Activated T-helper 1 cell treated with anti-CD3 and anti-CD28 coated beads, Interleukin-2, amount 50 U/mL, for 16 hours (primary cell): ENCODE measurements at places on chromosomes 7 and 10.

GRCh38 chr7:156376317-156376716 is 264.3 kb upstream of the RNF32 start:
- no peak for DNase-seq

DNA sequence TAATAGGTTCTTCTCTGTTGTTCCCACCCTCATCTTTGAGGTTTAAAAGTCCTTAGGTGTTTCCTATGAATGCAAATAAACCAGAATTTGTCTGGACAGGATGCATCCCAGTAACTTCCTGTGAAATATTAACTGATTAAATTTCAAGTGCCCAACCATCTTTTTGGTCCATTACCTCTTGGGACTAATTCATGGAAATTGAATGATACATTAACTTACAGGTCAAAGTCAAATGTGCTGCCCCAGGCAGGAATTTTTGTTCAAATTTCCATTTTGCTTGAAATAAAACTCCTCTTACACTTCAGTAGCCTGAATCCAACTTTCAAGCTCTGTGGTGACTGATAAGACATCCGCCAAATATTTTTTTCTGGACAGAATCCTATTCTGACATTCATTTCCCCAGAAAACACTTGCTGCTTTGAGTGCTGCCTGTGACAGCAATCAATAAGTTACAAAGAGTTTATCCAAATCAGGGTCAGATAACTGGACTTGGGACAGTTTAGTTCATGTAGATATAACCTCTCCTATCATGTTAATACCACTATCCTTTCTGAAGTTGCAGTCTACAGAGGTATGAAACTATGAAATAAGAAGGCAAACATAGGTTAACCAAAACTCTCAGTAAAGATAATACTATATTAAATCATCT is 383.5 kb downstream of the POM121L12 start:
- no peak for DNase-seq

DNA sequence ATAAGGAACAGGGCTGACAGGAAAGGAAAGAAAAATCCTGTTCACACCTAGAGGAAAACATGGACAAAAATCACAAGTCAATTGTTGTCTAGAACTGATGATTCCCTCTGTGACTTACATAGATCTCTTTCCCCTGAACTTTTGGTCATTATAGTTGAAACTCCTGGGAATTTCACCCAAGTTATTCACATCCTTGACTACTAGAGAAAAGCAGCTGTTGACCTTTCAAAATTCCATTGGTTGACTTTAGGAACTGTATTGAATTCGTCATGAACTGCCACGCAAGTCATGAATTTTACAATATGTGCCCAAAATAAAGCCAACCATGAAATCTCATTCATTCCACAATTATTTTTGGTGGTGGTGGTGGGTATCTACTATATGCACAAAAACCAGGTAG is 104.3 kb downstream of the UBE2H start:
- DNase-seq, result no peak

GRCh38 chr10:132471484-132471883 is 66.1 kb upstream of the INPP5A start:
- DNase-seq, result no peak

- no peak for DNase-seq
Observed at GRCh38 chr7:96495751-96496216, 173.9 kb upstream of the SLC25A13 start.

- DNase-seq, result no peak
Observed at GRCh38 chr7:75830978-75831377, 17.4 kb upstream of the CCL24 start.

GRCh38 chr10:37436357-37436756 is 311.0 kb downstream of the ANKRD30A start:
- no peak for DNase-seq

GRCh38 chr7:73669858-73670385 is 2.3 kb downstream of the VPS37D start:
- DNase-seq, result no peak

DNA sequence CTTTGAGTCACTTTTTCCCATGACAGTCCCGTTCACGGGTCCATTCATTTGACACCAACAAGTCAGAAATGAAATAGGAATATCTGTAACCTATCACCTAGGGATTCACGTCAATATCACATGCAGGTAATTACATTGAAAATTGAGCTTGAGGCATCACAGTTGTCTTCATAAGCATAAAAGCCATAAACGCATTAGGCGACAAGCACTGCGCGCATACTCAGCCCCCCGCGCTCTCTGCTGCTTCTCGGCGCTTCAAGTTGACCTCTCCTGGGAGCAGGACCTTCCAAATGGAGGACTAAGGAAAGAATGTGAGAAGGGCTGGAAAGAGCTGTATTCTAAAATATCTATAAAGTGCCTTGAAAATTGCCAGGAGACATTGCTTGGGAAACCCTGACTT is 130.5 kb upstream of the TNS3 start:
- no peak for DNase-seq

GRCh38 chr10:127911218-127911866 is 4.4 kb downstream of the PTPRE start:
- DNase-seq, result no peak

- DNase-seq, result no peak
Observed at GRCh38 chr7:1611708-1612241, 41.9 kb upstream of the PSMG3 start.

DNA sequence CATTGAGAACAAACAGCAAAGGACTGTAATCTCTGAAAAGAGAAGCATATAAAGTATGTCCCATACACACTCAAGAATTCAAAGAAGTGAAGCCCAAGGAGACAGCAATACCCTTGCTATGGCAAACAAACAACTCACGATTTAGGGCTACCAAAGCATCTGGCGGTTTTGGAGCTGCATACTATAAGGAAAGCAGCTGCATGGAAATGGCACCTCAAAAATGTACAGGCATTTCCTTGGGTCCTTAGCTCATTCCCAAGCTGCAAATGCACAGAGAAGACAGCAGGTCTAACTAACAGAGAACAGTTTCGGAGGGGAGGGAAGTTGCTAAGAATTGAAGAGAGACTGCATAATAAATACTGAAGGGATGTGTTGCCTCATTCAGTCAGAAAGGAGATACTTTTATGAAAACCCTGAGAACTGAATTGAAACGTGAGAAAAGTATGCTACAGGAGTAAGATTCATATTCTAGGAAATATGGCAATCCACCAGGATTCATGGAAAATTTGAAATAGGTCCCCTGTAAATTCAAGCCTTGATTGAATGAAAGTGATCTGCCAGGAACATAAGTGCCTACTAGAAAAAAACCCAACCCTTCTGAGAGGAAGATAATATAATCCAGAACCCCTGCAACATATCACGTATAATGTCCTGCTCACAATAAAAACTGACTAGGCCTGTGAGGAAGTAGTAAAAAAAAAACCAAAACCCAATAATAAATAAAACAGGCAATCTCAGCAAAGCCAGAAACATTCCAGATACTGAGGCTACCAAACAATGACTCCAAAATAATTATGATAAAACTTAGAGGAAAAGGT is 36.4 kb downstream of the CUBN start:
- DNase-seq, result no peak

- no peak for DNase-seq
Observed at GRCh38 chr10:124403548-124403947, 15.2 kb downstream of the OAT start.

DNA sequence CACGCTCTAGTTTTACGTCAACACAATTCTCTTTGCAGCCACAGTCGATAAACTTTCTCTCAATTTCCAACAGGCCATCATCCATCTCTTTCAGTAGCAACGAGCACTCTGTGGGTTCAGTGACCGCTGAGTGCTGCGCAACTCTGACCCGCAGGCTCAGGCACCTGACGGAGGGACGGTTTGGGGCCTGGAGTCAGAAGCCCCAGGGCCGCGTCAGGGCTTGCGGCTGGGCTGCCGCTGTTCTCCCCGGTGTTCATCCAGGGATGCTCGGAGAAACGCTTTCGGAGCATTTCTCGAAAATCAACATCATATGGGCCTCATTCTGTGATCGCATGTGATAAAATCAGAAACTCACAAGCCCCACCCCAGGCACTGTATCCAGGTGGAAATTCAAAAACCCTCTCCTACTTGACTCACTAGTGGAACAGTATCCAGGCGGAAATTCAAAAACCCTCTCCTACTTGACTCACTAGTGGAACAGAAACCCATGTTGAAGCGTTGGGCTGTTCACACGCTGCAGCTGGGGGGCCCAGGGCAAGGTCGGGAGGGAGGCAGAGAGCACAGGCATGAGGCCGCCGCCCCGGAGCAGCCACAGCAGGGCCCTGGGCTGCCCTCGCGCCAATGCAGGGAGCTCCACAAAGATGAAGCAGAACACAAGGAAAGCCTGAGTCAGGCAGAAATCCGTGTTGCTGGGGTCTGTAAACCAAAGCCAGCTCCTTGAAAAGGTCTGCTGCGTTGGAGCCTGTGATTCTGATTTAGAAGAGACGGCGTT is 73.3 kb upstream of the NKX6-2 start:
- no peak for DNase-seq

- no peak for DNase-seq
Observed at GRCh38 chr7:24914465-24914859, 65.5 kb downstream of the OSBPL3 start.

DNA sequence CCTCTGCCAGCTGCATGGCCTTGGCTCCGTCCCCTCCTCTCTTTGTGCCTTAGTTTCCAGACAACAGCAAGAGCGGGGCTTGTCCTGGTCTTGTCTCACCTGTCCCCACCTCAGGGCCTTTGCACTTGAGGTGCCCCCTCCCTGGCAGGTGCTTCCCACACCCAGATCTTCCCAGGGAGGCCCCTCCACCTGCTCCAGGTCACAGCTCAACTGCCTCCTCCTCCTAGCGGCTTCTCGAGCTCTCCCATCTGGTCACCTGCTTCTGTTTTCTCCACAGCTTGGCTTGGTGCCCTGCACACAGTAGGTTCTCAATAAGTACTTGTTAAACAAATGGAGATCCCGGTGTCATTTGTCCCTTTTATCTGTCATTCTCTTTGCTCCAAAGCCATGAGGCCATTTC is 64.3 kb upstream of the ZNF716 start:
- no peak for DNase-seq

GRCh38 chr10:82498976-82499375 is 624.0 kb downstream of the NRG3 start:
- DNase-seq, result no peak

GRCh38 chr10:30442019-30442606 is 8.1 kb downstream of the MAP3K8 start:
- no peak for DNase-seq

DNA sequence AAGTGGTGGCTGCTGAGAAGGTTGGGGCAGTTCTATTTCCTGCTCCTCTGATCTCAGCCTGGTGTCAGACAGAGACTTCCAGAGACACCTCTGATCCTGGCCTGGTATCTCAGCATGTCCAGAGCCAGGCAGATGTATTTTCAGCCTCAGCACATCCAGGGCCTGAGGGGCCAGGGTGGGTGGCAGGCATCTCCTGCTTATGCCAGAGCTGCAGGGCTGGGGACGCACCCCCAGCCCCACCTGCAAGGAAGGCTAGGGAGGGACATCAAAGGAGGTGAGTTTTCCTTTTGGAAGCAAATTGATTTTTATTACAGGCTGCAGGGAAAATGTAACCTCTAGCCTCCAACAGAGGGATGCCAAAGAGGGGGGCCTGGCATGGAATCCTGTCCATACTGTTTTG is 36.7 kb downstream of the CFAP46 start:
- no peak for DNase-seq

- DNase-seq, result no peak
Observed at GRCh38 chr7:50849991-50850390, 67.3 kb upstream of the GRB10 start.

DNA sequence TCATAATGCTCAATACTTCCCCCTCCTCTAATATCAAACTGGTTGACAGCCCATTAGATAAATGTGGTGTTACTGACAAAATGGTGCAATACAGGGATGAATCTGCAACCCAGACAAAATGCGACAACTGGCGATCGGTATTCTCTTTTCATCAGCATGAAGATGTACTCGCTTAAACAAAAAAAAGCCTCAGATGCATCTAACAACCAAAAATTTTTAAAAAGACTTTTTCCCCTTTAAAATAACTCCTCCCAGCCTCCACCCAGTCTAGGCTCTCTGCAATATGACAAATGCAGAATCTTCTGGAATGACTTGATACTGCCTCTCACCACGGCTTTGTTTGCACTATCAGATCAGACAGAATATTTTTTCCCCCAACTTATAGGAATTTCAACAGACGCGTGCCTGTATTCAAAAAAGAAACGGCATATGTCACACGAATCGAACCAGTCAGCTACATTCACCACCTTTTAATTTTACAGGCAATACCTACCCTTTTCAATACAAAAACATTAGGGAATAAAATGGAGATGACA is 1.2 kb downstream of the YWHAG start:
- DNase-seq, result no peak

- DNase-seq, result no peak
Observed at GRCh38 chr7:1231214-1232102, 1.2 kb upstream of the UNCX start.
